ENCODE measurements at places on chromosomes 7 and 10. TPM values are rescaled to one million over a fixed set of nuclear protein-coding genes. Genes with fewer than 3 reads are reported as not detected.

GRCh38 chr10:16779384-16779915, 37.8 kb downstream of the RSU1 start:
- peak; percentile 11 for DNase-seq

DNA sequence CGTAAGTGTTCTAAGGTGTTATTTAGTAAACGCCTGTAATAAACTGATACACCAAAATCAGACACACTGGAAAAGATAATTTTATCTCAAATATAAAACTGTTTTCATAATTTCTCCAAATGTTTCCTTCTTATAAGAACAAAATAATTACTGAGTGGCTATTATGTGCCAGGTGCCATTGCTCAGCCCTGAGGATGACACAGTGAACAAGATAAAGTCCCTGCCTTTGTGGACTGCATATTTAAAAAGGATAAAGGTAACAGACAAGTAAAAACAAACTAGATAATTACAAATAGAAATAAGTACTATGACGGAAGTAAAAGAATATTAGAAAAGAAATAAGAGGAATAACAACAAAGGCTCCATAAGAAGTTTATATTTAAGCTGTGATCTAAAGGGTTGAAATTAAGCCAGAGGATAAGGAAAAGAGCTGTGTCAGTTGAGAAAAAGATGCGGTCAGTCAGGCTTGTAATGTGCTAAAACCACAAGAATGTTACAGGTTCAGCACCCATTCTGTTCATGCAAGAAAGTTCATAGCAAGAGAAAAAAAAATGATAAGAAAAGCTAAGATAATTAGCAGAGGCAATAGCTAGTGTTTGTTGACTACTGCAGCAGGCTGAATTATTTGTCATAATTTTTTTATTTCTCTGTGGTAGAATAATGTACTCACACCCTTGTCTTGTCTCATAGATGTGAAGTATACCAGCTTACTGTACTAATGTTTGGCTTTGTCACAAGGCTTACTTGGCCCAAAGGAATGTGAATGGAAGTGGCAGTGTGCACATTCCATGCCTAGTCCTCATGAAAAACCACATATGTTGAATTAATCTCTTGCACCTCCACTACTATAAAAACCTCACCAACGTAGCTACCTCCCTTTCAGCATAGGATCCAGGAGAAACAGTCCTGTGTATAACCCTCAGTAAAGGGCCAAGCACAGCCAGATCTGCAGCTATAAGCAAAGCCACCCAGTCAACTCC, 75.1 kb downstream of the CRPPA start:
- DNase-seq = peak; percentile 69

DNA sequence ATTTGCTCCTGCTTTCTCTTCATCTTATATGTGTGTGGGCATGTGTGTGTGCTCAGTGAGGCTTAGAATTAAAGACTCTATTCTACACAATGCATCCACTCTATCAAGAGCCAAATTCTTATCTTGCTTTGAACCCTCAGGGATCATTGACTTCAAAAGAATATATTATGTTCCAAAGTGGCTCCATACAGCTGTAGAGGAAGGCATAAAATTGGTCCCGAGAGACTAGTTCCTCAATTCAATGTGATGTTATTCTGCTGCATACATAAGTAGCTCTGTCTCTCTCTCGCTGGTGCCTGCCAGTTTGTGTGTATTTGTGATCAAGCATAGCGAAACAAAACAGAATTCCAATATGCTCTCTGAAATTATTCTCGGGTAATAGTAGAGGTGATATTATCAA, 997.9 kb upstream of the POT1 start:
- no peak for DNase-seq

The ADK gene
- 57.9 TPM for total RNA-seq

GRCh38 chr7:151251689-151252560, 3.4 kb upstream of the SMARCD3 start:
- peak; percentile 74 for DNase-seq

- DNase-seq = no peak
Measured at GRCh38 chr7:36620166-36620708, 104.1 kb downstream of the AOAH start.

GRCh38 chr10:3774018-3774813, 10.8 kb downstream of the KLF6 start:
- DNase-seq = peak; percentile 46

DNA sequence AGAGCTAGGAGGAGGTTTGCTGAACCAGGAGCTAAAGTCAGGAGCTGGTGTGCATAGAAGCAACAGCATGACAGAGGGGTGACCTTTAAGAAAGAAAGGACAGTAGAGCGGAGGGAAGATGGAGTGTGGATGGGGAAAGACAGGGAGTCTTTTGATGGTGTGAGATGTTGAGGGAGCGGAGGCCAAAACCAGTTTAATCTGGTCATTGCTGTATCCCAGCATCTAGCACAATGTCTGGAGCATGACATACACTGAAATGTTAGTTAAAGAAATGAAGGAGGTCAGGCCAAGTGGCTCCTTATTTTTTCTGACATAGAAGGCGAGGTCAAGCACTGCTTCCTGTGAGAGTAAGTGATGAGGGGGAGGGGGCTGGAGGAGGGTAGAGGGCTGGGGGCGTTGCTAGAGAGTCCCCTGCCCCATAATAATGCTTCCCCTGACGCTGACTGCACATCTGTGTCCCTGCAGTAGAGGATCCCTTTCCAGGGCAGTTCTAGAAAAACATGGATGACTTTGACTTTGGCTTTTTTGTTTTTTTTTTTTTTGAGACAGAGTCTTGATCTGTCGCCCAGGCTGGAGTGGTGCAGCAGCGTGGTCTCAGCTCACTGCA, 70.2 kb downstream of the ZNF467 start:
- DNase-seq = no peak

DNA sequence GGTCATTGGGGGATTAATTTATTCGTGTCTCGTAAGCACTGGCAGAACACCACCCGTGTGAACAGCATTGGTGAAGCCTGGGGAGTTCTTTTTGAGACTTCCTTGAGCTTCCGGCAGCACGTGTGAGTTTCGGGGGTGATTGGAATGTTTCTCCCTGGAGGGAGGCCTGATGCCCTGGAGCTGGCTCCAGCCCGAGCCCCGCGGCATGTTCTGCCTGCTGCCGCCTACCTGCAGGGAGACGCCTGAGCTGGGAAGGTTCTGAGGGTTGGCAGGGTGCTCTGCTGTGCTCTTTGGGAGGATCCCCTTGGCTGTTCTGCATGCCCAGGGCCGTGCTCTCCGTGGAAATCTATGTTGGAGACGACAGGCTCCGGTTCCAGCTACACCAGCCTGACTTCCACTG, 159.3 kb downstream of the MGMT start:
- DNase-seq = no peak

GRCh38 chr7:12199363-12199762, 11.7 kb upstream of the TMEM106B start:
- peak; percentile 73 for DNase-seq

DNA sequence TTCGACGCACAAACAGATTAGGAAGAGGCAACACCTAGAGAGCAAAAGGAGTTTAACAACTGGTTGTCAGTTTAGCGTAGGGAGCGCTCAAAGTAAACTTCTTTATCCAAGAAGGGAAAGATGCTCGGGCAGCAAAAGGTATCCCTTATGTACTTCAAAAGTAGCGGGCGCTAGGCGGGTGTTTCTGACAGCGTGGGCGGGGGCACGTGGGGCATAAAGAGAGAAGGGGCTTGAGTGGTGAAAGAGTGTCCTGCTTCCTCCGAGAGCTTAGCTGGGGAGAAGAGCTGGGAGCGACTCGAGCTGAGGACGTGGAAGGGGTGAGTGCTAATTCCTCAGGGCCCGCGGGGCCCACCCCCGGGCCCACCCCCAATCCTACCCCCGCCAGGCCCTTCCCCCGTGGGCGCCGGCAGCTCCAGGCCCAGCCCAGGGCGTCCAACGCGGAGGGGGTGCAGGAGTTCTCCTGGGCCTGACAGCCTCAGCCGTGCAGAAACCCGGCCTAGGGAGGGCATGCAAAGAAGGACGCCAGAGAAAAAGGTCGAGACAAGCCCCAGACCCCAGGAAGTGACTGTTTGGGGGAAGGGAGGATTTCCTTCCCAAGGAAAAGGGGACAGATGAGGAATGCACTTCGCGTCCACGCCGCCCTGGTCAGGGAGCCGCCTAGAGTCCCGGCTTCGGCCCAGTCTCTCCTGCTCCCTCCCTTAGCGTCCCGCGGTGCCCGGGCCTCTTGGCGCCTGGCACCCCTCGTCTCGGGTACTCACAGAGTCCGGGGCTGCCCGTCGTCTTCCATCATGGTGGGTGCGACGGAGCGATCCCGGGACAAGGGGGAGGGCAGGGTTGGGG, 868 bp downstream of the TIAL1 start:
- peak; percentile 50 for DNase-seq

- no peak for DNase-seq
Measured at GRCh38 chr10:103663802-103664201, 170.3 kb downstream of the NEURL1 start.

DNA sequence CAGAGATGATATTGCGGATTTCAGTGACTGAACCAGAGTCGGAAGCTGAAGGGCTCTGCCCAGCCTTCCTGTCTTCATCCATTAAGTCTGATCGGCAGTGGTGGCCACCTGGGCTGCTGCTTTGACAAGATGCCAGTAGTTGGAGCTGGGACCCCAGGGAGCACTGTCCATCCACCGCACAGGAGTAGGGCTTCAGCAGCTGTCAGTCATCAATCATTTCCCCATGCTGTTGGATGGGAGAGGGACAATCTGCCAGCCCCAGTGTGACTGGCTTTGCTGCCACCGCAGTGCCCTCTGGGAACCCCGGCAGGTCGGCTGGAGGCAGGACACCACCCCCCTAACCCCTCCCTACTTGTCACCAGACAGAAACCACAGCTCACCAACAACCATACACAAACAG, 23.0 kb upstream of the GPR146 start:
- DNase-seq = no peak

The HGF gene
- total RNA-seq = 60.6 TPM

The TMEM184A gene
- total RNA-seq = 0.64 TPM

The ZCWPW1 gene
- 0.43 TPM for total RNA-seq

The SPDYE18 gene
- total RNA-seq = not detected

The HTR7 gene
- total RNA-seq = 2.3 TPM

GRCh38 chr10:5975641-5976473, 1.5 kb downstream of the IL15RA start:
- DNase-seq = peak; percentile 61

- no peak for DNase-seq
Measured at GRCh38 chr10:12327074-12327473, 22.3 kb upstream of the CAMK1D start.

- no peak for DNase-seq
Measured at GRCh38 chr10:32605787-32606186, 159.8 kb downstream of the CCDC7 start.

GRCh38 chr7:133207687-133208086, 45.2 kb upstream of the EXOC4 start:
- peak; percentile 35 for DNase-seq

The DNAJC30 gene
- 3.0 TPM for total RNA-seq

DNA sequence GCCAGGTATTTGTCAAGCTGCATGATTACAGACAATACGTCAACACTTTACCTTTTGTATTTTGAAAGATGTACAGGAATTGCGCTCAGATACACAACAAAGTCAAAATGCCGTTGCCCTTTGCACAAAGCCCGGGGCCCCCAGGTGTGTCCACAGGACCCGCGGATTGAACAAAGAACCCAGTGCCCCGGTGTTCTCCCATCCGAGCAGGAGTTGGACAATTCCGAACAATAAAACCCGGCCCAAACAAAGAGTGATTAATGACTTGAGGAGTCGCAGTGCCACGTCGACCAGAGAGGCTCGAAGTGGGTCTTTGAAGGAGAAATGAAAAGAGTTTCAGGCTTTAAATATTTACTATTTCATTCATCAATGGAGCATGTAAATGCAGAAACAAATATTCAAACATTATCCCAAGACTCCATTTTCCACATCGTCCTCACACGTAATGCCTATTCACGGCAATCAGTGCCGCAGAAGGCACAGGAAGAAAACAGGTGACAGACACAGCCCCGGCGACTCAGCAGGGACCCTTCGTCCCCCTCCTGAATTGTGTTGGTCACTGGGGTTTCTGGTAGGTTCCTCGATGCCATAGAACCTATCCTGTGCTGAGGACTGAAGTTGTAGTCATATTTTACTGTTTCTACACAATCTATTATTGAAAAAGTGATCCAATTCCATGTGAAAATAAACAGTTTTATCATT, 70.9 kb upstream of the MGMT start:
- no peak for DNase-seq

- DNase-seq = no peak
Measured at GRCh38 chr7:154416714-154417113, 364.5 kb downstream of the DPP6 start.

All from fibroblast of villous mesenchyme (primary cell).